Germinal center (tissue), 1 donor: ENCODE measurements at places on chromosomes 3 and 15.
A peak's percentile ranks its signal among the peaks of the same experiment; 100 is the strongest.

DNA sequence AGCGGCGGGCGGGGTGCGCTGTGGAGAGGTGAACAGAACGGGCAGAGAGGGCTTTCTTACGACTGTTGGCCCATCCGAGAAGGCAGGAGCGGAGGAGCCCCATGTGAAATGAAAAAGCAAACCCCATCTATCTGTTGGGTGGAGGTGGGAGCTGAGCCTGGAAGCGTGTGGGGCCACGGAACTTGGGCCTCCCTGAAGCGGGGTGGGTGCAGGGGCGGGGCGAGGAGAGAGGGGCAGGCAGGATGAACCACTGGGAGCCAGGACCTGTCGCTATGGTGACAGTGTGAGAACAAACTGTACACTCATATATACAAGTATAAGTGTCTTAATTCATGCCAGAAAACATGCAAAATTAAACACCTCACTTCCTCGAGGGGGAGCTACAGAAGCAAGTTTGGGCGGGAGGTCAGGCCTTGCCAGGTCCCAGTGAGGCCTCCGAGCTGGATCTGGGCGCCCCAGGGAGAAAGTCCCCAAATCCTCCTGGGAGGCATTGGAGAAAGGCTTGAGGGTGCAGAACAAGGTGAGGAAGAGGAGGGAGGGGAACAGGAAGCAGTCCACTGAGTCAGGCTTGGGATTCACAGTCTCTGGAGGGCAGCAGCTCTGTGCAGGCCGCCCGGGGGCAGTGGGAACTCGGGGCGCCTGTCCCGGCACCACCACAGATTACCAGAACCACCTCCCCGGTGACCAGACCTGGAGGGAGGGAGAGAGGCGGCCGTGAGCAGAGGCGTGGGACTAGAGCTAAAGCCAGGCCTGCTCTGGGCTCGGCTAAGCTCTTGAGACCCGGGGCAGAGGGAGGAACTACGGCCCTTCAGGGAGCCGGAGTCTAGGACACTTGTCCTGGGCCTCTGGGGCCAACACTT is 34.8 kb downstream of the RBPMS2 start:
- DNase-seq, result no peak

DNA sequence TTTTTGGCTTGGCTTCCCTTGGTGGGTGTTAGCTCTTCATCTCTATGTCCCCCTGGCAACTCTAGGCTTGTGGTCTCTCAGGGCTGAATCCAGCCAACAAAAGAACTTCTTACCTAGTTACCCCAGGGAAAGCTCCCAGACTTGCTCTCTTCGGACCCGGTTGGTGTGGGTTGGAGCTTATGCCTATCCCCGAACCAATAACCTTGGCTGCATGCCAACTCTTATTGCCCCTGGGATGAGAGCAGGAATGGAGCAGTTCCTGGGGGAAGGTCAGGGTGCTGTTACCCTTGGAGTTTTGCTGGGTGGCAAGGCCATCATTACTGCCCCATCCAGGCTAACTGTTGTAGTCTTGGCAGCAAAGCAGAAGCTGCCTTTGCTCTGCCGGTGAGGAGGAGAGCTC is 147.8 kb downstream of the CACNA1D start:
- no peak for DNase-seq

GRCh38 chr15:48062148-48062872 is 58.5 kb upstream of the SLC24A5 start:
- DNase-seq, result no peak

DNA sequence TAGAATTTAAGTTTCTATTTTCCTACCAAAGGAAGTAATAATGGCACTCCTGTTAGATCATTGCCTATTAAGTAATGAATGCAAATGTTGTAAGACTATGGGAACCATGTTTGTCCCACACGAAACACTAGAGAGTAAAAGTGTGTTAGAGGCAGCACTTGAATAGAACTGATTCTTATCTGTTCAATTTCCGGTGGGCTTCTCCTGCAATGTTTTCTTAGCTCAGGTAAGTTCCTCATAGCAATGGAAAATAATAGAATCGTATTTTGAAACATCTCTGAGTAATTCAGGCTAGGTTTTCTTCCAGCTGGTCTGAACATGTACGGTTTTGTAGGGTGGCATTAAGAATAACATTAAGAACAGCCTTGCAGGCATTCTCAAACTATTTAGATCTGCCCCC is 145.3 kb upstream of the LIPC start:
- DNase-seq, result no peak

DNA sequence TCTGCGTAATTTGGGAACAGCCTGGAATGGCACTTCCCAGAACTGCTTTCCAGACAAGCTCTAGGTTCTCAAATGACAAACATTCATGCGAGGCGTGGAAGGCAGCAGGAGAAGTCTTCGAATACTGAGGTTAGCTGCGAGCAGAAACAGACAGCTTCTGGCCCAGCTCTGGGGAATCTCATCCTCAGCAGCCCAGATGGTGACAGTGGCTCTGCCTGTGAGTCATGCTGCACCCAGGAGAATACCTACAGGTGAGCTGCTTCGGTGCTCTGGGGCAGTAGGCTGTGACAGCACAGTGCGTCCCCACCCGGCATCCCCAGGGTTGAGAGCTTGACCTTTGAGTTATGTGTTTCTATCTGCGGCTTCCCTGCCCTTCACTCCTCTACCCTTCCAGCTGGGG is 258.6 kb downstream of the KLF13 start:
- no peak for DNase-seq

DNA sequence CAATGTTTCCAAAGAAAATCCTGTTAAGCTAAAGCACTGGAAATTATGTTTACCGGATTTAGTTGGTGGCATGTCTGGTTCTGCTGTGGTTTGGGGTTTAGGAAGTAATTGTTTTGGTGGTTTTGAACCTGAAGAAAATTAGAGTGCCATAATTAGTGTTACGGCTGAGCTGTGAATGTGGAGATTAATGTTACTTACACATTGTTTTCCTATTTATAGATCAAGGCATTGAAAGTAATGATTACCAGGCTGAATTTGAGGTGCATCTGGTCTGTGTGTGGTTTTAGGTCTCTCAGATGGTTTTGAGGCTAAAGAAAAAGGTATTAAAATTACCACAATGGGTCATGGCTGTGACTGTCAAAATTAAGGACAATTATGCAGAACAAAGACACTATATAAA is 128.9 kb downstream of the TFG start:
- DNase-seq, result no peak

DNA sequence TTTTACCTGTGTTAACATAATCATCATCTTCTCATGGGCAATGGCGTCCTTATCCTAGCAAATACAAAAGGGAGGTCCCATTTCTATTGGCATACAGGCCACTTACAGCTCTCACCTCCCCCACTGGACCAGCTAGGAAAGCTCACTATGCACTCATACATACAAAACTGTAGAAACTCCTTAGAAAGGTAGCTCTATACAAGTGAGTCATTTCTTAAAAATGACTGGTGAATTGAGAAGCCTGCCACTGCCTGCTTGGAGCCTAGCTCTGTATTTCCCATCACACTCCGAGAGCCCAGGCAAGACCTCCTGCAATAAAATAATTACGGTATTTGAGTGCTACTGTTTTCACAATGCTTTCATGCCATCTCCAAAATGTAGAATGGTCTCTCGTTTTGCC is 321.8 kb downstream of the ULK4 start:
- no peak for DNase-seq

- DNase-seq, result no peak
Measured at GRCh38 chr3:96977671-96978070, 163.3 kb downstream of the EPHA6 start.

GRCh38 chr15:83559310-83559966 is 94.5 kb upstream of the ADAMTSL3 start:
- DNase-seq, result peak; percentile 50

- DNase-seq, result no peak
Measured at GRCh38 chr15:47158573-47158972, 558.7 kb upstream of the SEMA6D start.

DNA sequence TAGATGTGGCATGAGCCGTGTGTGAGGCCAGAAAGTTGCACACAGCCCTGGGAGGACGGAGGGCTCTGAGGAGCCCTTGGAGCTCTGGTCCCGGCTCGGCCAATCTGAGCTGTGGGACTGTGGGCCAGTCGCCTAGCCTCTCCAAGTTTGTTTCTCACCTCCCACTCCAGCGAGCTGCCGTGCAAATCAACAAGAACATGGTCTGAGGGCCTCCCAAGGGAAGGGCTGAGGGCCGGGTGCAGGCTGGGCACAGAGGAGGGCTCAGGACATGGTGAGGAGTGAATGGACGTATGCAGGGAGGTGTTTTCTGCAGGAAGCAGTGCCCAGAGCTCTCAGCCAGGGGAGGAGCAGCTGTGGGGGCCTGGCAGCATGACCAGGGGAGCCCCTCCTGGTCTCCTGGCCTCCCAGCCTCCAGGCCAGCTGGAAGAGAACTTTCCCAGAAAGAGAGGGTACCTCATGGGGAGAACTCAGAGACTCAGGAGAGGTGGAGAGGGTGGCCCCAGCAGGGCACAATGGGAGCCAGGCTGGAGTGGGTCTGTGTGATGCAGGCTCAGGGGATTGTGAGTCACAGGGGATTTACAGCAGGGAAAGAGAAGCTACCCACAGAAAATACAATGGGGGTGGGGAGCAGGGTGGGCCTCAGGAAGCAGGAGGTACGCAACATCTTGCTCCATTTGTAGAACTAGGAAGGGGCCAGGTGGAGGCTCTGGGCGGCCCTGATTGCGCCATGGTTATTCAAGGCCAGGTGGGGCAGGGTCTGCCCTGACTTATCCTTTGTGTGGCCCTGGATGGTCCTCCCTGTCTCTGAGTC is 24.8 kb downstream of the PSTPIP1 start:
- no peak for DNase-seq

- no peak for DNase-seq
Measured at GRCh38 chr3:45497963-45498362, 96.6 kb upstream of the LIMD1 start.

- DNase-seq, result no peak
Measured at GRCh38 chr3:72887343-72887704, 522 bp upstream of the GXYLT2 start.
